ENCODE measurements at places on chromosomes 7 and 10.
A peak's percentile ranks its signal among the peaks of the same experiment; 100 is the strongest.

DNA sequence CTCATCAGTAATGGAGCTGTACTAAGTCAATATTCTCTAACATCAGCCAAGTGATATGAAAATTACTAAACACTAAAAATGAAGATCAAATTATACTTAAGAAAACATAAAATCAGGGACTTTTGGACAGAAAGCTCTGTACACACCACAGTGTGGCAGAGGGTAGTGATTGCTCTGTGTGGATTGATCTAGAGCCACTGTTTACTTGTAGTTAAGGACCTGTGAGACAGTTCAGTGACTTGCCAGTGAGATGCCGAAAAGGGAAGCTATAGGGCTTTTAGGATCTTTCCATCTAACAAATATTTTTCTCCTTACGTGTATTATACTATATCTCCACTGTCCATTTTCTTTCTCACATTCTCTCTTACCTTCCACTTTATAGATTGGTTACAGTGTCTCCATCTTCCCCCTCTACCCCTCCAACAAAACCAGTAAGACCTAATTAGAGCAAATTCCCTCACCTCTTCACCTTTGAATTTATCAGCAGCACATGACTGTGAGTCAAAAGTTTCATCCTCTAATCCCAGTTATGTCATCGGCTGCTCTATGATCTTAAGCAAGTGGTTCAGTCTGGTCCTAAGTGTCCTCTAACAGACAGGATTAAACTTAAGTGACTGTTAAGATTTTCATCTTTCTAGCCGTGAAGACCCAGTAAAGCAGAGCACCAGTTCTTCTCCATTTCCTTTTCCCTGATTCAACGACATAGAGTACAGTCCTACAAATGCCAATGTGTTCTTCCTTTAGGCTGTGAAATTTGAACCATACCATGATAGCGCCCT, 6.9 kb downstream of the PIK3CG start:
- DNase-seq = no peak

- no peak for DNase-seq
Observed at GRCh38 chr10:69451784-69452251, 553 bp downstream of the TSPAN15 start.

- DNase-seq = no peak
Observed at GRCh38 chr7:50196719-50197118, 103.7 kb upstream of the ZPBP start.

- DNase-seq = no peak
Observed at GRCh38 chr7:69932034-69932628, 333.9 kb downstream of the AUTS2 start.

DNA sequence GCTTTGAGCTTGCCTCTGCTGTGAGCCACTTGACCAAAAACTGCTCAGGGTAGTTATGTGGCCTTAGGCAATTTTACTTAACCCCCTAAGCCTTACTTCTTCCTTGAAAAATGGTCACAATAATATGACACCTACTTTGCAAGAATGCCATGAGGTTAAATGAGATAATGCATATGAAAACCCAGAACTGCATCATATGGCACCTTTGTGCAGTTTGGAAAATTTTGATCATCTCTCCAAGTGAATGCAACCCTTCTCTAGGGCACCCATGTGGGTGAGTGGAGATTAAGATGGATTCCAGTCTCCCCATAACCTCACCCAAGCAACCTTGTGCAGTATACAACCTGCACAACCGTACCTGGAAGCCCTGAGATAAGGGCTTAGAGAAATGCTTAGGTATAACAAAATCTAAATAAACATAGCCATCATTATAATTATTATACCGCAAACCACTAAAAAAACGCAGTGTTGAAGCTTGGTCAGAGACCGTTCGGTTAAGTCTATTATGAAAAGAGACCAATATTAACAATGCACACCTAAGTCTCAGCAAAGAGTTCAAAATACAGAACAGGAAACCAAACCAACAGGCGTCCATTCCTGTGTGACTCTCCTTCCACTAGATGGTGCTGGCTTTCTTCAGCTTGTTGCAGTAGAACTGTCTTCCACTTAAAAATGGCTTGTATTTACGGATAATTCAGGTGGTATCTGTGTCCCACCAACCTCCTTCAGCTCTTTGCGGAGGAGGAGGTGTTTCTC, 21.0 kb upstream of the ASB15 start:
- no peak for DNase-seq

- no peak for DNase-seq
Observed at GRCh38 chr7:34850681-34851080, 186.6 kb downstream of the DPY19L1 start.

- peak; percentile 11 for DNase-seq
Observed at GRCh38 chr7:85750454-85750949, 563.6 kb upstream of the SEMA3D start.

- DNase-seq = no peak
Observed at GRCh38 chr7:80583901-80584300, 54.5 kb upstream of the CD36 start.

DNA sequence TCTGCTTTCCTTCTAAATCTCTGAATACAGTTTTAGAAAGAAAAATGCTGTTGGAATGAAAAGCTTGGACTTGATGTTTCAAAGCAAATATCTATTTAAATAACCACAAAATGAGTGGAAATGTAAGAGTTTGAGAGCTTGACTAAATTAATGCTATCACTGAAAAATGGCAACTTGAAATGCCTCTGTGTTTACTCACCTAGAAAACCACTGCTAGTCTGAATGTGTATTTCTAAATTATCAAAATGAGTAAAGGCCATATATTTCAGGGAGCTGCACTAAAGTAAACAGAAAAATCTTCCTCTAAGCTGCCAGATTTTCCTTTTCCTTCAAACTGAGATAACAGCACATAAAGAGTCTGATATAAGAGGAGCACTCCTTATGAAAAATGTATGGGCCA, 87.9 kb downstream of the DPY19L1 start:
- no peak for DNase-seq

- DNase-seq = peak; percentile 58
Observed at GRCh38 chr7:128104108-128104742, 73.0 kb upstream of the LRRC4 start.

DNA sequence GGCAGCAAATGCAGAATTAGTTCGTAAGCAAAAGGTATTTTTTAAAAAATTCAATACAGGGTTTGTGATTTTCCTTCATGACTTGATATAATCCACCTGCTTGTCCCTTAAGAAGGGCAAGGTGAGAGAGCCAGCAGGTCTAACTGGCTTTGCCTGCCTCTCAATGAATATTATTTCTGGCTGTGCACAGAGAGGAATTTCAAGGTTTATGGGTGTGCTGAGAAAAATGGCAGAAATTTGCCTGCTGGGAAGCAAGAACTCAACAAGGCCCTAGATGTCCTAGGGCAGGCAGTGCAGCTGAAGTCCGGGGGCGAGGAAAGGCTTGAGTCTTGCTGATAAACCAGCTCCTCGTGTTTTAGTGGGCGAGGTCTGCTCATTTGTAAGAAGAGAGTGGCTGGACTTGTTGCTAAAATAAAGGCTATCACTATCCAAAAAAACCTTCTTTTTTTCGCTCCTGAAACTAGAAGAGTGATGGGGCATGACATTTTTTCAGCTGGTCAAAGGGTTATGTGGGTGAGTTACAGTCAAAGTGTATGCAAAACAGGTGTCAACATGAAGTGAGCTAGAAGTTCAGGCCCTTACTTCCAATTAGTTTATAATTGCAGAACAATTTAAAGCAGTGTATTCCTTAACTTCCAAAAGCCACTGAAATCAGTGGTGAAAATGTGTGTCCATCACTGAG, 385.8 kb upstream of the KLF6 start:
- no peak for DNase-seq

GRCh38 chr7:93890041-93890463, 501 bp downstream of the TFPI2 start:
- no peak for DNase-seq

DNA sequence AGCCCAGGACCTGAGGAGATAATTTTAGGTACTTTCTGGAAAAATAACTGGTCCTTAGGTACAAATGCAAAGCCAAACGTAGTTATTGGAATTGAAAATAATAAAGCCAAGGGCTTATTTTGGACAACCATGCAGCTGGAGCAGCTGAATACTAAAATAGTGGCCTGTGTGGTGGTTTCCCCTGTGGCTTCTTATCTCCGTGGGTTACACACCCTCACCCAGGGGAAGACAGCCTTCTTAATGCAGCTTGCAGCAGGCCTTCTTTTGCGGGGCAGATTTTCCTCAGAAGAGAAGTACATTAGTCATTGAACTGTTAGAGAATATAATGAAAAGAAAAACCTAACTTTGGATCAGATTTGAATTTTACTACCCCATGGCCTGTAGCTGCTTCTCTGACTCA, 133.5 kb downstream of the ST7 start:
- DNase-seq = peak; percentile 48

GRCh38 chr7:90092506-90092905, 61.8 kb upstream of the STEAP1 start:
- no peak for DNase-seq

DNA sequence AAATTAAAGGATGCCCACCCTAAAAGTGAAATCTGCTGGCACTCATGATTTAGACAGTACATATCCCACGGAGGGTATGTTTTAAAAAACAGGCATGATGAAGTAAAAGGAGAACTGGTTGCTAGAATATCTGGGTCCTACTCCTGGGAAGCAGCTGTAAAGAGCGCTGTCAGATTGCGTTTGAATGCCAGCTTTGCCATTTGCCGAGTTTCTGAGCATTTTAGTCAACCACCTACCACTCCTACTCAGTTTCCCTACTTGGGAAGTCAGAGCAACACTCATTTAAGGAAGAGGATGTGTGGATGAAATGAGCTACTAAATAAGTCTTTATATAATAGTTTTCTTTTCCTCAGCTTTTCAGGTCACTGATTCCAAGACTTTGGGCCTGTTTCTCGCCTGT, 1.1 kb upstream of the UMAD1 start:
- DNase-seq = no peak

- DNase-seq = no peak
Observed at GRCh38 chr7:99808766-99809165, 19.0 kb upstream of the CYP3A43 start.

GRCh38 chr7:93171606-93172226, 23.5 kb upstream of the SAMD9L start:
- DNase-seq = no peak

- DNase-seq = no peak
Observed at GRCh38 chr7:30091987-30092386, 42.8 kb upstream of the MTURN start.

DNA sequence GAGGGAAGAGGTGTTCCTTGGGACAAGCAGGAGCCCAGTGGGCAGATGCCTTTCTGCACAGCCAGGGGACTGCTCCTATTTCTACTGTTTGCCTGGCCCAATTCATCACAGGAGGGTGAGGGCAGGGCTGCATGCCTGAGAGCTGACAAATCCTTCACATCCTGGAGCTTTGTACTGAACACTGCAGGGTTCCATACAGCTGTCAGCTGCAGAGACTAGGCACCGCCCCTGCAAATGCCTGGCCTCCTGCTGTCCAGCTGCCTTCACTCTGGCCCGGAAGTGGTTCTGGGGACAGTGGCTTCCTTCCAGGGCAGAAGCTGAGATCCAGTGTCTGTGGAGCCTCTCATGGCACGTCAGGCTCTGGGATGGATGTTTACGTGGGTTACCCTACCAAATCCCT, 470.7 kb downstream of the DNAJB6 start:
- DNase-seq = no peak

- no peak for DNase-seq
Observed at GRCh38 chr10:47414752-47415519, 30.8 kb upstream of the ZNF488 start.

GRCh38 chr7:139692723-139693122, 85.1 kb downstream of the HIPK2 start:
- no peak for DNase-seq

GRCh38 chr10:89357975-89358374, 19.9 kb upstream of the IFIT1B start:
- DNase-seq = no peak

DNA sequence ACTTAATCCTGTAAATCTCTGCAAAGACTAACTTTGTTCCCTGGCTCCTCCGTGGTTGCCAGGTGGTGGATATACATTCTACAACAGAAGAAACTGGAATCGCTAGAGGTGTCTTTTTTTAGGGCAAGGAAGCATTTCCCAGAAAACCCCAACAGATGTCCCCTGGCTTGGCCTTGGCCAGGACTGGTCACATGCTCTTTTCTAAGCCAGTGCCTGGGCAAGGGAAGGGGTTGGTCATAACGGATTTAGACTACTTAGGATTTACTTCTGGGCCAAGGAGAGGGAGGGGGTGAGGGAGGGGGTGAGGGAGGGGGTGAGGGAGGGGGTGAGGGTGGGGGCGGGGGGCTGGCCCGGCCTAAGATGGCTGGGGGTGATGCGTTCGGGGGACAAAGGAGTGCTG, 105.7 kb downstream of the SNX10 start:
- no peak for DNase-seq

- DNase-seq = no peak
Observed at GRCh38 chr10:76881477-76882220, 756.0 kb downstream of the KCNMA1 start.

DNA sequence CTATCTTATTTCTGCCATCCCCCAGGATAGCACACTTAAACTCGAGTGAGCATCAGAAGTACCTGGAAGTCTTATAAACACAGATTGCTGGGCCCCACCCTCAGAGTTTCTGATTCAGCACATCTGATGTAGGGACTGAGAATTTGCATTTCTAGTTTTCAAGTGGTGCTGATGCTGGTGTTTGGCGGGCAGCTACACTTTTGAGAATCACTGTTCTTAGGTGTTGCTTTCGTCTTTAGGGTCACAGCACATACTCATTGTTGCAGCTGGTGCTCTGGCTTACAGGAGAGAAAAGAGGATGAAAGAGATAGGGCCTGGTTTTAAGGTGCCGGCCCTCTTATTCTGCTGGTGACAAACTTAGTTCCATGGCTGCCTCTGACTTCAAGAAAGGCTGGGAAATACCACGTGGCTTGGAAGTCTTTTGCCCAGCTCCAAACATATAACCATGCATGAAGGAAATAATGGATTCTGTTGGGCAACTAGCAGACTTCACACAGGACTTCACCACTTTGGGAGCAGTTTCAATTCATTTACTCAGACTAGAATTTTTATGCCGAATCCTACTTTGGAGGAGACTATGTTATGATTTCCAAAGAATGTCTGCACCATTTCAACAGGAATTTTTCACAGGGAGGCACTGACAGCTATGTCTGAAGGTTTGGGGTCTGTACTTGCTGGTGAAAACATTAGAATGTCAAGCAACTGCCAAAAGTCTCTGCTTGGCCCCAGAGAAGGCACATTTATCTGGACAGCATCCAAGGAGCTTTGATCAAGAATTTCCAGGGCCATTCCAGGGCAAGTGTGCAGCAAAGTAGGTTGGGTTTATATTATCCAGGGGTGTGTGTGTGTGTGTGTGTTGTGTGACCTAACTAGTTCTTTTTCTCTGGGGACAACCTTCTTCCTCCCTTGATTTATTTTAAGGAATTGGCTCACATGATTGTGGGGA, 6.9 kb upstream of the MINDY4 start:
- DNase-seq = no peak

- DNase-seq = no peak
Observed at GRCh38 chr10:67912331-67912946, 28.0 kb downstream of the SIRT1 start.

DNA sequence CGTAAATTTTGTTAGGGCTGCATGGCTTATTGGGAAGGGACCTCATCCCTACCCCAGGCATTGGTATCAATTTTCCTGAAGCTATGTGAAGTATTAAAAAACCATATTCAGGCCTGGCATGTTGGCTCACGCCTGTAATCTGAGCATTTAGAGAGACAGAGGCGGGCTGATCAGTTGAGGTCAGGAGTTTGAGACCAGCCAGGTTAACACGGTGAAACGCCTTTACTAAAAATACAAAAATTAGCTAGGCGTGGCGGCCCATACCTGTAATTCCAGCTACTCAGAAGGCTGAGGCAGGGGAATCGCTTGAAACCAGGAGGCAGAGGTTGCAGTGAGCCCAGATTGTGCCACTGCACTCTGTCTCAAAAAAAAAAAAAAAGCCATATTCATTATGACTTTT, 7.1 kb downstream of the TASOR2 start:
- no peak for DNase-seq

- DNase-seq = no peak
Observed at GRCh38 chr7:111439977-111440376, 122.3 kb downstream of the IMMP2L start.
